ENCODE measurements at places on chromosomes 3 and 15. TPM values are rescaled to one million over a fixed set of nuclear protein-coding genes. Genes with fewer than 3 reads are reported as not detected.

CYP8B1 gene
- not detected for polyA plus RNA-seq

SYNPR gene
- not detected for polyA plus RNA-seq

XXYLT1 gene
- 5.3 TPM for polyA plus RNA-seq

RTP1 gene
- not detected for polyA plus RNA-seq

AADAC gene
- not detected for polyA plus RNA-seq

ZNF774 gene
- polyA plus RNA-seq = not detected

BOC gene
- not detected for polyA plus RNA-seq

HDGFL3 gene
- polyA plus RNA-seq = 10.6 TPM

GP5 gene
- 0.20 TPM for polyA plus RNA-seq

IQCF5 gene
- not detected for polyA plus RNA-seq

DPH6 gene
- 14.5 TPM for polyA plus RNA-seq

DNA sequence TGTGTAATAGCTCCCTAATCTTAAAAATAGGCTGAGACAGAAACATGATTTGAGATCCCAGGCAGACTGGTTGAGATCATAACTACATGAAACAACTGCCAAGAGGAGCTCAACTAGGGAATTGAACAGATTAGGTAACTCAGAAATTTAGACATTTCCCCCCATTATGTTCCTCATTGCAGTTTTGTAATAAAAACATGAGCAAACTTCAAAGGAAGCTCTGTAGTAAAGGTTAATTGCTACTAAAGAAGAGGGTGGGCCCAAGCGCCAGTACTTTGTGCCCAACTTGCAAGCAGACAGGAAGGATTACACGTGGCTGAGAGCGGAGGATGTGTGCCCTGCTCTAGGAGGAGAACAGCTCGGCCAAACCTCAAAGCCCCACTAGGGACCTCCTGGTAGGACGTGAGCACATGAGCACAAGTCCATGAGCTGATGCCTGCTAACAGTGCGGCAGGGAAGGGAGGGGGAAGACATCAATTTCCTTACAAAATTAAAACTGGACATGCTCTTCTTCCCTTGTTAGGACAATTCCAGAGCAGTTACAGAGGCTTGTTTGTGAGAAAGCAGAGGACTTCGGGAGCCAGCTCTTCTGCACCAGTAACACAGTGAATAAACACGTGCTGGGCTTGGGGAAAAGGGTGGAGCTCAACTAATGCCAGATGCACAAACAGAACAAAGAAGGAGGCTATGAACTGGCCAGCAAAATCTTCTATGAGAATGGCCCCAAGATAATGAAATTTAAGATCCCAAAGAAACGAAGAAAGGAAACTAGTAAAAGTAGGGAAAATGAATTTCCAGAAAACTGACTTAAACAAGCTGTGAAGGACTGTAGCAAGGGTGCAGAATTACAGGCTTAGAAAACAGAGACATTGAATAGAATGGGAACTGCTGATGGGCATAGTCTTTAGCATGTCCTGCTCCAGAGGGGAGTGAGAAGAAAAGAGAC, 275.5 kb downstream of the MECOM start:
- no peak overlapping the region for H3K27ac ChIP-seq
- H3K4me3 ChIP-seq = no peak overlapping the region
- no peak for DNase-seq
- no peaks in the 10 kb centered on the region for H3K36me3 ChIP-seq

GRCh38 chr3:61182662-61183061, 68.6 kb downstream of the FHIT start:
- H3K4me3 ChIP-seq = no peak overlapping the region
- no peaks in the 10 kb centered on the region for H3K36me3 ChIP-seq
- no peak overlapping the region for H3K27ac ChIP-seq
- no peak for DNase-seq
- H3K27me3 ChIP-seq = no peaks in the 10 kb centered on the region

- peaks cover 6% of the 10 kb centered on the region for H3K36me3 ChIP-seq
- H3K27me3 ChIP-seq = peaks cover 1% of the 10 kb centered on the region
- no peak overlapping the region for H3K4me3 ChIP-seq
- H3K27ac ChIP-seq = no peak overlapping the region
- no peak for DNase-seq
Measured at GRCh38 chr3:11523572-11524101, 120.1 kb downstream of the VGLL4 start.

DNA sequence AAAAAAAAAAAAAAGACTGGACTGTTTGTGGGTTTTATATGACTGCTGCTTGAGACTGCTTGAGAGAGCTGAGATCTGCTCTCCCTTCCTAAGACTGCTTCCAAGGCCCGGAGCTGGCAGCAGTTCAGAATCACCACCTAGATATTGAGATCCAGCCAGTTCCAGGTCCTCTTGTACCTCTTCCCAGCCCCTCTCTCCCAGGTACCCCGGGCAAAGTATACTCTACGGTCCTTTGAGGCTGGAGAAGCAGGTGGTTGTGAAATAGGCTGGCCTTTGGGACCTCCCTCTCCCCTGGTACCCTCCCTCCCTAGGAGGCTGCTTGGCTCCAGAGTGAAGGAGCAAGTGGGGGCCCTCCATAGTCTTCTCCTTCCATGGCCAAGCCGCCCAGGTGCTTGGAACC, 12.6 kb upstream of the BAHD1 start:
- no peak overlapping the region for H3K27ac ChIP-seq
- no peaks in the 10 kb centered on the region for H3K36me3 ChIP-seq
- no peak overlapping the region for H3K4me3 ChIP-seq
- H3K27me3 ChIP-seq = peaks cover 7% of the 10 kb centered on the region
- peaks cover 2% of the 10 kb centered on the region for H3K4me1 ChIP-seq

- no peaks in the 10 kb centered on the region for H3K27me3 ChIP-seq
- H3K27ac ChIP-seq = no peak overlapping the region
- no peak overlapping the region for H3K4me3 ChIP-seq
Measured at GRCh38 chr3:140715035-140715434, 37.2 kb downstream of the TRIM42 start.

DNA sequence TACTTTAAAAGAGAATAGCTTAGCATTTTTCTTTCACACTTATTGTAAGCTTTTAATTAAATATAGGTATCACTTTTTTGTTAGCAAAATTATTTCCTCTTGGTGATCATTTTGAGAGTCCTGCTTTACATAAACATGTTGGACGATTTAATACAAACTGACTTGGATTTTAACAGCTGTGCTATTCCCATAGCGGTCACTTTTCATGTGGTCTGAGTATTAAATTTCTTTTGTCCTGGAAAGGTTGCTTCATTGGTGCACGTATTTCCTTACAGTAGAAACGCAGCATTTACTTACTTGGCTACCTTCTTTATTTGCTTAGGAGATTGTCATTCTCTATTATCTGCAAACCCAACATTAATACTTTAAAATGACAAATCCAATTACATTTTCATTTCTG, 109.4 kb downstream of the ATG7 start:
- no peaks in the 10 kb centered on the region for H3K4me1 ChIP-seq
- no peaks in the 10 kb centered on the region for H3K27me3 ChIP-seq
- no peak overlapping the region for H3K27ac ChIP-seq
- no peak for DNase-seq
- H3K4me3 ChIP-seq = no peak overlapping the region

GRCh38 chr15:83164771-83165404, 42.7 kb downstream of the HDGFL3 start:
- no peak for DNase-seq
- no peak overlapping the region for H3K4me3 ChIP-seq
- H3K27ac ChIP-seq = no peak overlapping the region
- H3K27me3 ChIP-seq = no peaks in the 10 kb centered on the region

- H3K36me3 ChIP-seq = no peaks in the 10 kb centered on the region
- no peak for DNase-seq
- H3K4me3 ChIP-seq = peak overlapping the region; percentile 2
- peak overlapping the region; percentile 89 for H3K27ac ChIP-seq
Measured at GRCh38 chr3:50248387-50248786, 12.4 kb downstream of the GNAI2 start.

DNA sequence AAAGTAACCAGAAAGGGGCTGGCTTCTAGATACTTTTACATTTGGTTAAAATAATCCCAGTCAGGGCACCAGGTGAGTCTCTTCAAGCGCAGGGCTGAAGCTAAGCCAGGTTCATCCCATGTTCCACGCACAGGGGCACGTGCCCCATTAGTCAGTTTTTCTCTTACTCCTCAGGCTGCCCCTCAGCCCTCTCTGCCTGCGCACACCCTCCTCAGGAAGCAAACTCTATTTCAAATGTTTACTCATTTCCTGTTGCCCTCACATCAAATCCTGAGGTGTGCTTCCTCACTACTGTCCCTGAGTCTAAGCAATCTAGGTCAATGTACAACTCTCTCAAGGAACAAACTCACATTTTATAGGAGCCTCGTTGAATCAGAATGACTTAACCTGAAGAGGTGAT, 48.5 kb downstream of the THBS1 start:
- peaks cover 8% of the 10 kb centered on the region for H3K27me3 ChIP-seq
- H3K4me1 ChIP-seq = peaks cover 77% of the 10 kb centered on the region
- H3K36me3 ChIP-seq = peaks cover 5% of the 10 kb centered on the region
- H3K27ac ChIP-seq = peak overlapping the region; percentile 100

DNA sequence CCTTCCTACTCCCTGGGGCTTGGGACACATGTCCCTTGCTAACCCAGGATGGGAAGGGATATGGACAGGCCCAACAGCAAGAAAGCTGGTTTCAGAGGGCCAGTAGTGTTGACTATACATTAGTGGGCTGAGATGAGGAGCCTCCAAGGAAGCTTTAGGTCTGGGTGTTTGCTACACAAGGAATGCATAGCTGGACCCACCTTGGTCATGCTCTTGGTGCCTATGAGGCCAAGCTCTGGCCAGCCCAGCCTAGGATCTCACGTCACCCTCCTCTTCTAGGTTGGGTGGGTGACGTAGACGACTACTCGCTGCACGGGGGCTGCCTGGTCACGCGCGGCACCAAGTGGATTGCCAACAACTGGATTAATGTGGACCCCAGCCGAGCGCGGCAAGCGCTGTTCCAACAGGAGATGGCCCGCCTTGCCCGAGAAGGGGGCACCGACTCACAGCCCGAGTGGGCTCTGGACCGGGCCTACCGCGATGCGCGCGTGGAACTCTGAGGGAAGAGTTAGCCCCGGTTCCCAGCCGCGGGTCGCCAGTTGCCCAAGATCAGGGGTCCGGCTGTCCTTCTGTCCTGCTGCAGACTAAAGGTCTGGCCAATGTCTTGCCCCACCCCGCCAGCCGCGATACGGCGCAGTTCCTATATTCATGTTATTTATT, 653 bp upstream of the WDR6 start:
- H3K27ac ChIP-seq = peak overlapping the region; percentile 93
- peaks cover 31% of the 10 kb centered on the region for H3K4me1 ChIP-seq
- no peak for DNase-seq
- peaks cover 6% of the 10 kb centered on the region for H3K27me3 ChIP-seq
- H3K4me3 ChIP-seq = peak overlapping the region; percentile 100

- peaks cover 6% of the 10 kb centered on the region for H3K27me3 ChIP-seq
- no peak for DNase-seq
- H3K36me3 ChIP-seq = peaks cover 23% of the 10 kb centered on the region
- H3K27ac ChIP-seq = peak overlapping the region; percentile 96
- peak overlapping the region; percentile 96 for H3K4me3 ChIP-seq
Measured at GRCh38 chr3:131501949-131502348, 822 bp downstream of the MRPL3 start.

DNA sequence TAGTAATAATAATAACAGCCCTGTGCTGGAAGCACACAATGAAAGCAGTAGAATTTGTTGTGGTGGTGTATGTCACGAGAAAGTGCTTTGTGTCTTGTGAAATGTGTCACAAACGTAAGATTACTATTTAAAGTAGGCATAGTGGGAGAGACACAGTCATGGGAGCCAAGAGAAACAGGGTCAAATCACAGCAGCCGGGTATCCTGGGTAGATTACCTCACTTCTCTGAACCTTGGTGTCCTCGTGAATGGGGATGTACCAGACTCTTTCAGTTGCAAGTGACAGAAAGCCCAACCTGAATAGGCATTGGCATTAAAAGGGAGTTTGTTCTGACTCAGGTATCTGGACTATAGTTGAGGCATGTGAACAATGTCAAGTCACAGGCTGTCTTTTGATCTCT, 29.1 kb upstream of the SRGAP3 start:
- H3K27ac ChIP-seq = no peak overlapping the region
- DNase-seq = no peak
- H3K4me3 ChIP-seq = no peak overlapping the region
- H3K36me3 ChIP-seq = no peaks in the 10 kb centered on the region
- peaks cover 1% of the 10 kb centered on the region for H3K27me3 ChIP-seq

- H3K36me3 ChIP-seq = no peaks in the 10 kb centered on the region
- H3K27me3 ChIP-seq = no peaks in the 10 kb centered on the region
- H3K4me3 ChIP-seq = no peak overlapping the region
Measured at GRCh38 chr3:8658306-8659212, 14.0 kb upstream of the SSUH2 start.

DNA sequence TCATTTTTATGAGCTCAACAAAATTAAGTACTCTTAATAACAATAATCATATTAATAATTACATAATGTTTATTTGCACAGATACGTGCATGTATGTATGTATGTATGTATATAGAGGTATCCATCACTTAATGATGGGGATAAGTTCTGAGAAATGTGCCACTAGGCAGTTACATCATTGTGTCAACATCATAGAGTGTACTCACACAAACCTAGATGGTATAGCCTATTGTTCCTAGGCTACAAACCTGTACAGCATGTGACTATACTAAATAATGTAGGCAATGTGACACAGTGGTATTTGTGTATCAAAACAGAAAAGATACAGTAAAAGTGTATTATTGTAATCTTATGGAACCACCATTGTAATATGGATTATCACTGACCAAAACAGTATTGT, 874.7 kb upstream of the GBE1 start:
- H3K27me3 ChIP-seq = no peaks in the 10 kb centered on the region
- no peaks in the 10 kb centered on the region for H3K36me3 ChIP-seq
- H3K4me1 ChIP-seq = no peaks in the 10 kb centered on the region
- no peak for DNase-seq

- H3K27me3 ChIP-seq = no peaks in the 10 kb centered on the region
- H3K4me3 ChIP-seq = no peak overlapping the region
- no peak for DNase-seq
- H3K36me3 ChIP-seq = no peaks in the 10 kb centered on the region
- H3K4me1 ChIP-seq = no peaks in the 10 kb centered on the region
Measured at GRCh38 chr3:162842549-162843216, 1346.1 kb downstream of the OTOL1 start.

GRCh38 chr3:162122405-162122804, 625.8 kb downstream of the OTOL1 start:
- no peak overlapping the region for H3K4me3 ChIP-seq
- no peak for DNase-seq
- H3K4me1 ChIP-seq = no peaks in the 10 kb centered on the region
- no peak overlapping the region for H3K27ac ChIP-seq
- no peaks in the 10 kb centered on the region for H3K36me3 ChIP-seq

DNA sequence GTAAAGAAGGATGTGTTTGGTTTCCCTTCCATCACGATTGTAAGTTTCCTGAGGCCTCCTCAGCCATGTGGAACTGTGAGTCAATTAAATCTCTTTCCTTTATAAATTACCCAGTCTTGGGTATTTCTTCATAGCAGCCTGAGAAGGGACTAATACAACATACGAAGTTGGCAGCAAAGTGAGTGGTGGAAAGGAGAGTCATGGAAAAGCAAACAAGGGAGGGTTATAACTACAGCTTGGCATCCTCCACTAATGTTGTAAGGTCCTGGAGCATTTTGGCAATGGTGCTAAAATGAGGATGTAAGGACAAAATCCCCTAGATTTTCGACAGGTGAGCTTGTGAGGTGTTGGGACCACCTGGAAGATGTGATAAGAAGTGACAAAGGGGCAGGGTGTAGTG, 5.8 kb upstream of the TMEM41A start:
- no peaks in the 10 kb centered on the region for H3K36me3 ChIP-seq
- no peak overlapping the region for H3K27ac ChIP-seq
- H3K4me1 ChIP-seq = no peaks in the 10 kb centered on the region

- H3K36me3 ChIP-seq = no peaks in the 10 kb centered on the region
- no peak overlapping the region for H3K4me3 ChIP-seq
- H3K27ac ChIP-seq = no peak overlapping the region
- H3K27me3 ChIP-seq = peaks cover 2% of the 10 kb centered on the region
Measured at GRCh38 chr3:10396931-10397330, 76.0 kb upstream of the SEC13 start.
